Activated CD8-positive, alpha-beta memory T cell treated with anti-CD3 and anti-CD28 coated beads for 48 hours (primary cell): ENCODE measurements at places on chromosomes 1 and 21.

DNA sequence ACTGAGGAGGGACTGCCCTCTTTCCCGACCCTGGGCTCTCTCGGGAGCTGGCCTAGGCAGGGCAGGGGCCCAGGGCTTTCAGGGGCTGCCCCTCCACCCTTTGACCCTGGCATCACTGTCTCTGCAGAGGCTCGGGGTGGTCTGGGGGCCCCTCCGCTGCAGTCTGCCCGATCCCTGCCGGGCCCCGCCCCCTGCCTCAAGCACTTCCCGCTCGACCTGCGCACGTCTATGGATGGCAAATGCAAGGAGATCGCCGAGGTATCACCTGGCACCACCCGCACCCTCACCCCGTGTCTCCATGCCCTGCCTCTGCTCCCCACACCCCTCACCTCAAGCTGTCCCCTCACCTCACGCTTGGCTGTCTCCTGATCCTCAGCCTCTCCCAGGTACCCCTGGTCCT lies 5.5 kb downstream of the AMPD2 start:
- no peak for DNase-seq

DNA sequence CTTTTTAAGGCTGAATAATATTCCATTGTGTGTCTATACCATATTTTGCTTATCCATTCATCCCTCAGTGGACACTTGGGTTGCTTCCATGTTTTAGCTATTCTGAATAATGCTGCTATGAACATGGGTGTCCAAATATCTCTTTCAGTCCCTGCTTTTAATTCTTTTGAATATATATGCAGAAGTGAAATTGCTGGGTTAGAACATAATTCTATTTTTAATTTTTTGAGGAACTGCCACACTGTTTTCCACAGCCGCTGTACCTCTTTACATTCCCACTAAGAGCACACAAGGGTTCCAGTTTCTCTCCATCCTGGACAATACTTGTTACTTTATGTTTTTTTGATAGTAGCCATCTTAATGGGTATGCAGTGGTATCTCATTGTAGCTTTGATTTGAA lies 65.6 kb downstream of the RIMS3 start:
- no peak for DNase-seq

GRCh38 chr21:39885119-39885848 lies 18.0 kb downstream of the PCP4 start:
- no peak for DNase-seq

DNA sequence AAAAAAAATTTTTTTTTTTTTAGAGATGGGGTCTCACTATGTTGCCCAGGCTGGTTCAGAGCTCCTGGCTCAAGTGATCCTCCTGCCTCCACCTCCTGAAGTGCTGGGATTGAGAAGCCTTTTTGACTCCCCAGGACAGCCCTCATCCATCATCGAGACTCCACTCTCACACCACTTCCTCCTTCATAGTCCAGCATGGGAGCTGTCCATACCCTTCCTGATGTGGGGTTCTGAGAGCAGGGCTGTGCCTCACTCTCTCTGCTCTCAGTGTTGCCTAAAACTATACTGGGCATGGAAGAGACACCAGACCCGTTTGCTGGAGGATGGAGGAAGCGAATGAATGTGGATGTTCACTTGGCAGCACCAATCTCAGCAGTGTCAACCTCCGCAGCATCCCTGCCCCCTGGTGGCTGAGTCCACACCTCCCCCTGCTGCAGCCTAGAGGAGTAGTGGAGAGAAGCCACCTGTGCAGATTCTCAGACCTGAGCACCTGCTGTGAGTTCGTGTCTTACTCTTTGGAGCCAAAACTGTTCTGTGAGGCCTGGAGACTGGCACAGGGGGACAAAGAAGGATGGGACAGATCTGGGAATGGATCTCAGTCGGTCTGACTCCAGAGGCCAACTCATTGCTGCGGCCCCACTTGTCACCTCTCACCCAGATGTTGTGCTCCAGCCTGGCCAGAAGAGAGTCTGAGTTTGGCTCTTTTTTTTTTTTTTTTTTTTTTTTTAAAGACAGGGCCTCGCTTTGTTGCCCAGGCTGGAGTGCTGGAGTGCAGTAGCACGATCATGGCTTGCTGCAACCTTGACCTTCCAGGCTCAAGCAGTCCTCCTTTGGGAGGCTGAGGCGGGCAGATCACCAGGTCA lies 17.7 kb downstream of the TINAGL1 start:
- peak; percentile 27 for DNase-seq

GRCh38 chr1:70101231-70101630 lies 104.1 kb downstream of the LRRC40 start:
- no peak for DNase-seq

DNA sequence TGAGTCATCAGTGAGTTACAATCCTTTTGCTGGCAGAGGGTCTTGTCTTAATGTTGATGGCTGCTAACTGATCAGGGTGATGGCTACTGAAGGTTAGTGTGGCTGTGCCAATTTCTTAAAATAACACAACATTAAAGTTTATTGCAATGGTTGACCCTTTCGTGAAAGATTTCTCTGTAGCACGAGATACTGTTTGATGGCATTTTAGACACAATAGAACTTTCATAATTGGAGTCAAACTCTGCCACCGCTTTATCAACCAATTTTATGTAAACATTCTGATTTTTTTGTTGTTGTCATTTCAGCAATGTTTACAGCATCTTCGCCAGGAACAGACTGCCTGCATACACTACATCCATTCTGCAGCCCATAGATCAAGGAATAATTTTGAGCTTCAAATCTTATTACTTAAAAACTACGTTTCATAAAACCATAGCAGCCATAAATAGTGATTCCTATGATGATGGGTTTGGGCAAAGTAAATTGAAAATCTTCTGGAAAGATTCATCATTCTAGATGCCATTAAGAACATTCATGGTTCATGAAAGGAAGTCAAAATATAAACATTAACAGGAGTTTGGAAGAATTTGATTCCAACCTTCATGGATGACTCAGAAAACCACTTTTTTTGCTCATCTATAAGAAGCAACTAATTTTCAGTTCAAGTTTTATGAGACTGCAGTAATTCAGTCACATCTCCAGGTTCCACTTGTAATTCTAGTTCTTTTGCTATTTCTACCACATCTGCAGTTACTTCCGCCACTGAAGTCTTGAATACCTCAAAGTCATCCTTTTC lies 85.9 kb downstream of the TYW3 start:
- DNase-seq = no peak

DNA sequence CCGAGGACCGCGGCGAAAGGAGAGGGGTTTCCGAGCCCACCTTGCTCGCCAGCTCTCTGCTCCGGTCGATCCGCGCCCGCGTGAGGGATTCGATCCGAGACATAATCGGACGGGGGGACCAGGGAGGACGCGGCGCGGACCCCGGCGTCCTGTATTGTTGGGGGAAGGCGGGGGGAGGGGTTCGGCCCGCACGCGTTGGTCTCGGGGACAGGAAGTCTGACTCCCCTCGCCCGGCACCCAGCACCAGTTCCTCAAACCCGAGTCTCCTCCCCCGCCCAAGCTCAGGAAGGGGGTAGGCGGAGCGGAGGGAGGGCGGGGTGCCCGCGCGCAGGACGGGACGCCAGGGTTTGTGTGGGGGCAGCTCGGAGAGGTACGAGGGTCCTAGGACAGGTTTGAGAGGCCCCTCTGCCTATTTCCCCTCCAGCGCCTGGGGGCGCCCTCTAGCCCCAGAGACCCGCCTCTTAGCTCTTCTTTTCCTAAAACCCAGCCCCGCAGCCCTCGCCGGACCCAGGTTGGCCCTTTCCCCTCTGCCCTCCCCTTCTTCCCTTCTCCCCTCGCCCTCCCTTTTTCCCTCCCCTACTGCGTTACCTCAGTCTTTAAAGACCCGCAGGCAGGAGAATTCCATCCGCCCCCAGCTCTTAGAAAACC lies at the start of gene ARHGEF2:
Gene ARHGEF2, minus strand, starts transcription at position 223 of the 648 bp plus-strand sequence. Its CDS starts 120 bp downstream, at position 103.
- DNase-seq = peak; percentile 71

DNA sequence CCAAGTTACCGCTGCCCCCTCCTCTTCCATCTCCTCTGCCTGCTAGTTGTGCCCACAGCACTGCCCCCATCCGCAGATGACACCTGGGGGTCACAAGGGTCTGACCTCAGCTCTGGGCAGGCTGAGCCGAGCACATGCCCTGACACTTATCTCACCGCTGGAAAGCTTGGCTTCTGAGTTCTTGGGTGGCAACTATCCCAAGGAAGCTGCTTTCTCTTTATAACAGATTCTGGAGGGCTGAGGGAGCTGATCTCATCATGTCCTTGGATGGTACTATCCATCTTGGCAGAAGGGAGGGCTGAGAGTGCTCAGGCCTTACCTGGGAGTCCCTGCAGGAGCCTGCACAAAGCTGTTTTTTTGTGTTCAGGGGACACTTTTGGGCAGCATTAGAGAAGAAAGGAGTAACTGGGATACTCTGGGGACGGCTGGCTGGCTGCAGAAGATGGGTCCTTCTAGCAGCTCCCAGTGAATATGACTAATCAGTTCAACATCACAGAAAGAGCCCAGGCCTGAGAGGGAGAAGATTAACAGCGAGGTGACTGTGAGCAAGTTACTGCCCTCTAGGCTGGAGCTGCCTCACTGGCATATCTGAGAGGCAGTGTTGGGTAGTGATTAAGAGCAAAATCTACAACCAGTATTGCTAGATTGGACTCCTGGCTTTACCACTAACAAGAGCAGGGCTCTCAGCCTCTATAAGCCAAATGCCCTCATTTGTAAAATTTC lies 71.6 kb downstream of the PLXNA2 start:
- DNase-seq = no peak

GRCh38 chr1:98323388-98323787 lies 338.1 kb upstream of the SNX7 start:
- no peak for DNase-seq
